ENCODE measurements at places on chromosomes 12 and 14.

DNA sequence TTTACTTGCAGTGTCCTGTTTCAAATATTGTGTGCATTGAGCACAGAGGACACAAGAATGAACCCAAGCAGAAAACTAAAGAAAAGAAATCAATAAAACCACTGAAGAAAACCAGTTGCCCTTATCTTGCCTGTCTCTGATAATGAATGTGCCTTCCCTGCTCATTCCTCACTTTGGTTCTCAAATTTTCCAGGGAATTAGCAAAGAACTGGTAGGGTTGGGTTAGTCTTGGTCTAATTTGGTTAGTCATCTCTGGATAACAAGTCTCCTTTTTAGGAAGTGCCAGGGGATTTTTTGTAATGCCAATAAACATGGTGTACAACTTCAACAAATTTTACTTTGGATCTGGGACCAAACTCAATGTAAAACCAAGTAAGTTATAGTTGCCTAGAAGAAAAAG lies 65.7 kb downstream of the DAD1 start:
- DNase-seq: no peak

- no peak for DNase-seq
These were observed 154.3 kb downstream of the RMST start for GRCh38 chr12:97616946-97617345.

DNA sequence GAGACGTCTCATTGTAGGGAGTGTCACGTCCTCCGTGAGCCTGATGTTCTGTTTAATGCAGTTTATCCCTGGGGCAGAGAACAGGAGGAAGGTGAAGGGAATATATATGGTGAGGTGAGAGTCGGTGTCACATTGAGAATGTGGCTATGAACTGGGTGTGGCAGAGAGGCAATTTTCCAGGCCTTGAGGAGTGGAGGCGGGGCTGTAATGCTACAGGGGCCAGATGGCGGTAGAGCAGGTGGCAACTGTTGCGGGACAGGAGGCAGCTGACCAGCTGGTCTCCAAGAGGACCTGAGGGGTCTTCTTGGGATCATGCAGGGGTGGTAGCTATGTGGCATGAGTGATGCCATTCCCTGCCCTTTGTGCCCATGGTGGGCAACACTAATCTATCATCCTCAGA lies 59.6 kb downstream of the CACNA1C start:
- no peak for DNase-seq

DNA sequence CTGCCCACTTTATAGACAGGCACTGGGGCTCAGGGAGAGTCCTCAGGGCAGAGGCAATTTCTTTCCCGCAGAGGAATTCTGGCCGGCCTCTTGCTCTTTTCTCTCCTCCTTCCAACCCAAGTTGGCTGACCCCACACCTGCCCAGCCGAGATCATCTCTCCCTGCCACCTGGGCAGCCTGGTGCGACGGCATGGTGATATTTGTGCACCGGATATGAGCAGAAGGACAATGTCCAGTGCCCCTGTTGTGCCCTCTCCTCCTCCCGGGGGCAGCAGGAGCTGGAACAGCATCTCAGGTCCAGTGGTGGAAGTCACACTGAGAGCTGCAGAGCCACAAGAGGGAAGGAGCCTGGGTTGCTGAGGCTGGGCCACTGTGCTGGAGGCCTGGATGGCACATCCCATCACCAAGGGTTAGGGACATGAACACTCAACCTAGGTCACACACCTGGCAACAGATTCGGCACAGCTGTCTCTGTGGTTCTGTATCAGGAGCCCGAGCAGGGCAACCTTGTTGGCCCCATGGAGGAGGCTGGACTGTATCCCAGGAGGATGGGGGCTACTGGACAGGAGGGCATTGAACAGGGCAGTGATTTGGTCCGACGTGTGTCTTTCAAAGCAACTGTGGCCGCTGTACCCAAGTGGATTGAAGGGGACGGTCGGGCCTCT lies 57.7 kb upstream of the DIO3 start:
- DNase-seq: no peak

DNA sequence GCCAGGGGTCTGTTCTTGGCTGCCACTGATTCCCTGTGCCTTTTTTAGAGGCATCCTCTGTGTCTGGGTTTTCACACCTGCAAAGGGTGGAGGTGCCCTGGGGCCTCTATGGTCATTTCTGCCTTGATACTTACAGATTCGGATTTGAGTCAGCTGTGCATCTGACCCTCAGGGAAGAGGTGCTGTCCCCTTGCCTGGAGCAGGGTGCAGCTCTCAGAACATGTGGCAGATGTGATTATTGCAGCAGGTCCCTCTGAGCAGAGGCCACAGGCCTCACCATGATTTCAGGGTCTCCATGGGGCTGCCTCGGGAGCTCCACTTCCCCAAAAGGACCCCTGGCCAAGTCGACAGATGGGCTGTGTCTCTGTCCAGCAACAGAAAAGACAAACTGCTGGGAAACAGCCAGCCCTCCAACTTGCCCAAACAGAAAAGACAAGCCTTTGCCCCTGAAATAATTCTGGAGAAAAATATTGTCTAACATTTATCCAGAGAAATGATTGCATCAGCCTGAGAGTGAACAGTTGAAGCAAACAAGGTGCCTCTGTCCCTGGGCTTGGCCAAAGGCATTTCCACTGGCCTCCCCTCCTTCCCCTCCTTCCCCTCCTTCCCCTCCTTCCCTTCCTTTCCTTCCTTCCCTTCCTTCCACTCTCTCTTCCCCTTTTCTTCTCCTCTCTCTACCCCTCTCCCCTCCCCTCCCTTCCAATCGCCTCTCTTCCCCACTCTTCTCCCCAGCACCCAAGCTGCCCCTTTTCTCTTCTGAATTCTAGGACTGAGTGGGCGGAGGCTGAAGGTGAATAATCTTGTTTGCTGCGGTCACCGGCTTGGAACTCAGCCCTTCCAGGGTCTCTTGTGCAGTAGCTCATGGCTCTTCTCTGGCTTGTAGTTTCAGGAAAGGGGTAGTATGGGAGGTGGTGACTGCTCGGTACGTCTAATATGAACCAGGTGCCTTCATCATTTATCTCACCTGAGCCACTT lies 676 bp downstream of the SERPINA3 start:
- no peak for DNase-seq

DNA sequence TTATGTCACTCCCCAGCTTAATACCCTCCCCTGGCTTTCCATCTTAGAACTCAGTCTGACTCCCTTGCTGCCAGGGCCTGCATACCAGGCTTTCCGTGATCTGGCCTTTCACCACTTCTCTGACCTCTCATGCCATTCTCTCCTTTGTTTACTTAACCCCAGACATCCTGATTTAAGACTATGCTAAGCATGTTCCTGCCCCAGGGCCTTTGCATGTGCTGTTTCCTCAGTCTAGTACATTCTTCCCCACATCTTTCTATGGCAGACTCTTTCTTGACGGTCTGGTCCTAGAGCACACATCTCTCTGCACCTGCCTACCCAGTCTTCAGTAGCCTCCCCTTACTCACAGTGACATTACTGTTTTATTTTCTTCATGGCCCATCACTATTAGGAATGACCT lies 42.2 kb downstream of the PLXNC1 start:
- no peak for DNase-seq

- DNase-seq: no peak
These were observed 33.3 kb downstream of the CCDC85C start for GRCh38 chr14:99570544-99571302.

- DNase-seq: no peak
These were observed 308.2 kb downstream of the ATP23 start for GRCh38 chr12:58249610-58250009.

- DNase-seq: no peak
These were observed 6.6 kb upstream of the PPP2R5C start for GRCh38 chr14:101754893-101755292.

GRCh38 chr14:53509276-53510244 lies 356.4 kb upstream of the DDHD1 start:
- DNase-seq: no peak

DNA sequence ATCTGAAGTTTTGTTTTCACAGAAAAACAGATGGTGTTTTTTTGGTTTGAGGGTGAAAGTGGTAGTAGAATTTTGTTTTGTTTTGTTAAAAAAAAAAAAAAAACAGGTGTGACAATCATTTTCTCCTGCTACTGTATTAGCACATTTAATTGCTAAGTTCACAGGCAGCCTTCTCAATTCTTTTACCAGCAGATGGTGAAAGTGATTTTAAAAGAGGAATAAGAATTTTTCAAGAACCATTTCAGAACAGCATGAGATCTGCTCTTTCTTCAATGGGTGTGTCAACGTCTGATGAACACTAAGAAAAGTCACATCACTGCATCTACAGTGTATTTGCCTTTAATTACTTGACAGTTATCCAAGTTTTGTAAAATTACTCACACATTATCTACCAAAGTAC lies 303.7 kb upstream of the USP15 start:
- no peak for DNase-seq

GRCh38 chr12:11810206-11810545 lies 160.7 kb downstream of the ETV6 start:
- DNase-seq: no peak

- no peak for DNase-seq
These were observed 24.3 kb downstream of the UBR7 start for GRCh38 chr14:93231129-93231979.

- DNase-seq: no peak
These were observed 35.4 kb upstream of the EIF5 start for GRCh38 chr14:103298620-103299019.

GRCh38 chr12:92784797-92785562 lies 82.2 kb downstream of the PLEKHG7 start:
- DNase-seq: peak; percentile 66

- no peak for DNase-seq
These were observed 189.5 kb upstream of the FRMD6 start for GRCh38 chr14:51462182-51462581.

DNA sequence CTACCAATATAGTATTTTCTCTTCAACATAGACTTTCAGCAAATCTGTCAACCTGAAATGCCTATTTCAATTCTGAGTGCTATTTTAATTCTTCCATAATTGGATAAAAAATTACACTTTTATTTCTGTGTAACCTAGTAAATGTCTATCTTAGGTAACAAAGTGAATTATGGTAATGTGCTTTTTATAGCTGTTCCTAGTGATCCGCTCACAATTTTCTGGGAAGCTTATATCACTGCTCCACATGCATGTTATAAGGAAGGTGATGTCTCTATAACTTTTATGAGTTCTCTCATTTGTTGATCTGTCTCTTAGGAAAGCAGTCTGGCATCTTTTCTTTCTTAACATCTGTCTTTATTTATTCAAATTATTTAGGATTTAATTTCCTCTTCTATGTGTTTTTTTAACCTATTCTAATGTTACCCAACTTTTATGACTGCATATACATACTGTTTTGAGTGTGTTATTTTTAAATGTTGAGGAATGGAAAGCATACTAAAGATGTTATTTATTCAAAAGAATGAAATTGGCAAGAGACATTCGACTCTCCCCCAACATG lies 777.1 kb upstream of the MDGA2 start:
- no peak for DNase-seq

DNA sequence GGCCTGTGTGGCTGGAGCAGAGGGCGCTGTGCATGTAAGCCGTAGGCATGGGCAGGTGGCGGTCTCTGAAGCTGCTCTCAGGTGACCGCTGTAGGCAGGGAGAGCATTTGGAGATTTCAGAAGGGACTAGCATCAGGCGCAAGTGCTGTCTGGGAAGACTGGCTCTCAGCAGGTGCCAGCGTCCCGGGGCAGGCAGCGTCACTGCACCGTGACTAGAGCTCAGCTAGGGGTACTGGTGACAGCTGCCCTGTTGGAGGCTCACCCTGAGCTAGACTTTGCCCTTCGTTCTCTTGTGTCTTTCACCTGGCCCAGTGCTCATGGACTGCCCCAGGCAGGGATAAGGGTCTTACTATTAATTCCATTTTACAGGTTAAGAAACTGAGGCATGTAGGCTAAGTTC lies 78.9 kb downstream of the DDX51 start:
- no peak for DNase-seq

- DNase-seq: no peak
These were observed 67.8 kb upstream of the TMCC3 start for GRCh38 chr12:94718114-94718513.

- no peak for DNase-seq
These were observed 54.9 kb upstream of the DIO3 start for GRCh38 chr14:101506211-101506925.

GRCh38 chr14:96400495-96400894 lies 8.6 kb downstream of the AK7 start:
- no peak for DNase-seq

Measured in NCI-H2081 treated with DMSO at 0.1 percent for 48 hours (cell line).